GM18507 (cell line): ENCODE measurements at places on chromosomes 16 and 17.

DNA sequence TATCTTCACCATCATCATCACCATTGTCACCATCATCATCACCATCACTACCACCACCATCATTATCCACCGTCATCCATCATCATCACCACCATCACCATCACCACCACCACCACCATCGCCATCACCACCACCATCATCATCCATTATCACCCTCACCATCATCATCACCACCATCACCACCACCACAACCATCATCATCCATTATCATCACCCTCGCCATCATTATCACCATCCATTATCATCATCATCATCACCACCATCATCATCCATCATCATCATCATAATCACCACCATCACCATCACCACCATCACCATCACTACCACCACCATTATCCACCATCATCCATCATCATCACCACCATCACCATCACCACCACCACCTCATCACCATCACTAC, 95.6 kb downstream of the C16orf95 start:
- no peak for DNase-seq

- DNase-seq, result no peak
Observed at GRCh38 chr17:27552276-27552732, 78.7 kb upstream of the LGALS9 start.

DNA sequence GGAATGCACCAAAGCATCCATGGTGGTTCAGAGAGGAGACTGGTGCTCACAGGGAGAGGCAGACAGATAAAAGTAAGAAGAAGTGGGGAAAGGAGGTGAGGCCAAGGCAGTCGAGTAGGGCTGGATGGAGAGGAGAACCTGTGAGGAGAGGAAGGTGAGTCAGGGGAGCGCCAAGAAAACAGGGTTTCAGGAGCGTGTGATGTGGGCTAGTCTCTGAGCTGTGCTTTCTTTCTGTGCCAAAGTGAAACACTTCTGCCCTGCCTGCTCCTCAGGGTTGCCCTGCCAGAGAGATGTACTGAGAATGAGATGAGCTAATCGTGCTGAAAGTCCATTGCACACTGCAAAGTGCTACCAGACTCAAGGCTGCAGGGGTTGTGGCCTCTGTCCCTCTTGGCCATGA, 310.7 kb upstream of the CCL2 start:
- DNase-seq, result no peak

- no peak for DNase-seq
Observed at GRCh38 chr16:48277158-48277557, 29.8 kb upstream of the ABCC11 start.

GRCh38 chr17:82168568-82168967, 44.1 kb downstream of the CCDC57 start:
- no peak for DNase-seq

DNA sequence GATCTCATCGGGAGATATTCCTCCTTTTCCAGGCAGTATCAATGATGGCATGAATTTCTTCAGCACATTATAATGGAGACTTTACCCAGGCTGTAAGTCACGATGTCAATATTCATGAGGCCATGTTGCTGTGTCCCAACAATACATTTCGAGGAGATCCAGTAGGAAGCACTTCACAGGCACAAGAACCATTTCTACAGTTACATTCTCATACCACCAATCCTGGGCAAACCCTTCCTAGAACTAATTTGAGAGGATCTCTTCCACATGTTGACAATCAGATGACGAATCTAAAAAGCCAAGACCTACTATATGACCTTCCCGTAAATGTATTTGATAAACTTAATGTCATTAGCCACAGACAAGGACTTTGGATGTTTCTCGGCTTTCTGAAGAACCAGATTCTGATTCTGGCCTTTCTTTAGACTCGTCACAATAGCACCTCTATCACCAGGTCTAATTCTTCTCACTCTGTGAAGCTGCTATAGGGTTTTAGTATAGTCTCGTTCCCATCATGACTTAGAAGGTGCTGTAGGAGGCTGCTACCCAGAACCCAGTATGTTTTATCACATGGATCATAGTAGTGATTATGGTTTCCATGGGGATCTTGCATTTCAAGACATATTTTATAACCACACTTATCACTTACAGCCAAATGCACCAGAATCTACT, 40.2 kb downstream of the C16orf87 start:
- DNase-seq, result no peak

- peak; percentile 46 for DNase-seq
Observed at GRCh38 chr16:30005341-30006094, 5.3 kb downstream of the DOC2A start.

DNA sequence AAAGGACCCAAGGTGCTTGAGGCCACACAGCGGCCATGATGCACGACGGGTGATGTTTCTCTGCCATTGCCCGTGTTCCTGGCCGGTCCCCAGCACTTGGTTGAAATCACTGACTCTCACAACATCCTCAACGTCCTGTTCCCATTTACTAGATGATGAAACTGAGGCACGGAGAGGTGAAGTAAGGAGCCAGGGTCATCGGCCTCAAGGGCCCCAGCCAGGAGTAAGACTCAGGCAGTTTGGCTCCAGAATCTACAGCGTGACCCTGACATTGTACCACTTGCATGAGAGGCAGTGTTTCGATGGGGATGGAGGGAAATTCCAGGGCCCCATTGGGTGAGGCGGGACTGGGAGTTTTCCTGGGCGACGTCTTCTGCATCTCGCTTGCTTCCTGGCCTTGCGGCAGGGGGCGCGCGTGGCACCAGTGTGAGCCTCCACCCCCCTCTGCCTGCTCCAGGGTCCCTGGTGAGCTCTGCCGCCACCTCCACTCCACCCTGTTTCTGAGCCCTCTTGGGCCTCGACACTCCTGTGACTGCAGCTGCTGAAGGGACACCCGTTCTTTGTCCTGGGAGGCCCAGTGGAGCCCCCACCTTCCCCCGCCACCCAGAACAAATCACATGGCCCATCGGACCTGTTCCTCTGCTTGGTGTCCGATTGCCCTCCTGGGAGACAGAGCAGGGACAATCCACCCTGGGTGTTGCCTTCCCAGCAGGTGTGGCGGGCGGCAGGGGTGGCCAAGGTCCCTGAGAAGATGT, 133.0 kb upstream of the GSE1 start:
- DNase-seq, result peak; percentile 54

GRCh38 chr17:12953156-12953555, 64.7 kb downstream of the ELAC2 start:
- no peak for DNase-seq

DNA sequence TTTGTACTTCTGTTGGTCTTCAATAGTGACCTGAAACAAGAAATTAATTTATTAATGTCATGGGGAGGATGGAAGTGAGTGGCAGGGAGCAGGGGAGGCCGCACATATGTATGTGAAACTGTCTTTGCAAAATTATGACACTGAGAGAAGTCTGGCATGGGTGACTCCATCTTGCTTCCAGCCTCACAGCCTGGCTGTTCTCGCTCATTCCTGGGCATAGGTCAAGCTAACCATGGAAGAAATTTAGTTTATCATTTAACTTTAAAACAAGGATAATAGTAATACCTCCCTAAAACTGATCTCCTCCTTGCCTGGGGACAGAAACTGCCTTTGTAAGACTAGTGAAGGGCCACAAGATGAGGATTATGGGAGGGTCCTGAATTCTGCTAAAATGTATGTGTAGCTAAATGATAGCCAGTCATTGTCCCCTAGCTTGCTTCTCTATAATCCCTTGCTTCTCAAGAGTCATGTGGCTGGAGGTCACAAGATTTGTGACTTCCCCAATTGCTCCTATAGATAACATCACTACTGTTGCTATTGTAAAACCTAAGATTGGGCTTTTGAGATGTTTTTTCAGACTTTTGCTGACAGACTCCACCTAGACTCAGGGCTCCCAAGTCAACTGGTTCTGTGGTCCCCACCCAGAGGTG, 126.0 kb downstream of the HS3ST3A1 start:
- DNase-seq, result no peak

GRCh38 chr16:16090238-16090637, 133.1 kb downstream of the ABCC6 start:
- DNase-seq, result no peak
